ENCODE measurements at places on chromosomes 4 and X.

DNA sequence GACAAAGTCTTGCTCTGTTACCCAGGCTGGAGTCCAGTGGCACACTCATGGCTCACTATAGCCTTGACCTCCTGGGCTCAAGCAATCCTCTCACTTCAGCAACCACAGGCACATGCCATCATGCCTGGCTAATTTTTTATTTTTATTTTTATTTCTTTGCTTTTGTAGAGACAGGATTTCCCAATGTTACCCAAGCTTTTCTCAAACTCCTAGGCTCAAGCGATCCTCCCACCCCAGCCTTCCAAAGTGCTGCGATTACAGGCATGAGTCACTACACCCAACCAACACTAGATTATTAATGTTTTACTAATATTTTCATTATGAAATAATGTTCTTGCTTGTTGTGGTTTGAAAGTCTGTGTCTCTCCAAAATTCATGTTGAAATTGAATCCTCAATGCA is 5.2 kb upstream of the ACTRT1 start:
- DNase-seq: no peak

DNA sequence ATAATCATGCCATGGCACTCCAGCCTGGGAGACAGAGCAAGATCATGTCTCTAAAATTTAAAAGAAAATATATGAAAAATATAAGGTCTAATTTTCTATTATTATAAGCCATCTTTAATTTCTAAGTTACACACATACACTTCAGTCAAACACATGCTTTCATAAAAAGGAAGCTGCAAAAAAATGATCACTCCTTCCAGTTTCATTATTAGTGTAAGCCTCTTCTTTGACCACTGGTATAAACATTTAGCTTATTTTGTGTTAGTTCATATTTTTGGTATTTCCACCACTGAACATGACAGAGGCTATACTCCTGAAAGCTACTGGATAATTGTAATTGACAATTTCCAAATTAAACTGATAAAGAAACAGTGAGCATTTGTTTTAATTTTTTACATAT is 163.3 kb upstream of the USP38 start:
- no peak for DNase-seq

DNA sequence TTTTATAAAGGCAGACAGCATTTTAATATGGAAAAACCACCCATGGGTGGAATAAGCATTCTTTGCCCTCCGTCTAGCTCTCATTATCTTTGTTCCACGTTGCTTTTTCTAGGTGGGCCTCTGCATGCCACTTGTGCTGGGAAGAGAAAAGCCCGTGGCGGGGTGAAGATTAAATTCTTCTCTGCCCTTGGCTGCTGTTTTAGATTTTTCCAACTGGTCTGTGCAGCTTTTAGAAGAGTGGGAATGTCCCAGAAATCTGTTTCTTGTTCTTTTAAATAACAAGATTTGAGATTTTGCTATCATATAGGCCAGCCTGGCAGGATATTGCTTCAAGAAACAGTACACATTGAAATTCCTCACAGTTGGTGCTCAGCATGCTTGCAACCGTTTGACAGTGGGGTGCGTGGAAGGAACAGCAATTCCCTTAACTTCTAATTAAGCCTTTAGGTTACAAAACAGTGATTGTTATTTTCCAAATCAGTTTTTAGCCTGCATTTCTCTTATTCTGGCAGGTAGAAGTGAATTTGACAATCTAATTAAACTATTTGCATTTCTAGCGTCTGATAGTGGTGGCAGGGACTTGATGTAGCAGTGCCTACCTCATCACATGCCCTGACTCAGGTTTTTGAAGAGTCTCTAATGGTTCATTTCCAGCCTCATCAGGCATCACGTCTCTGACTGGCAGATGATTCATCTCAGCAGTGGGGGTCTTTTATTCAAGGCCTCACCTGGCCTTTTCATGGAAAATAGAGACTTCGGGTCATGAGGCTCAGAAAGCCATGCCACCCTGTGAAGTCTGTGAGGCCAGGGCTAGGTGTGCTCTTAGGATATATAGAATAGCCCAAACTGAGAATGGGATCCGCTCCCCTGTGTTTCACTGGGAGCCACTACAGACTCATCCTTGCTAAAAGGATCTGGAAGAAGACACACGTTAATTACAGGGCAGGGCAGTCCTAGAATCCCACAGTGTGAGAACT is 50.8 kb downstream of the PPEF1 start:
- no peak for DNase-seq

DNA sequence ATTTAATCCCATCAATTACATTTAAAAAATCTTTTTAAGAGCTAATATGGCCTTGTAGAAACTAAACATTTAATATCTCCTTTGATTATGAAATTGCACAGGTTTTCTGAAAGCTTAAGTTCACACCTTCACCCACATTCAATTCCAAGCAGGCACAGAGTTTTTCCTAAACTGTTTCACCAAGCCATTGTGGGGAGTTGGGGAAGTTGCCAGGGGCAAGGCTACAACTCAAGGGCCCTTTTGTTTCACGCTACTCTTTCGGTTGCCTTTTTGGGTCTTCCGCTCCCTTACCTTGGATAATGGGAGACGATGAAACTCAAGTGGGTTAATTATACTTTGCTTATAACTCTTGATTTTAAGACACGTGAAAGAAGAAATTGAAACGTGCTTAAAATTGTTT is 33.3 kb downstream of the APBB2 start:
- DNase-seq: peak; percentile 27

DNA sequence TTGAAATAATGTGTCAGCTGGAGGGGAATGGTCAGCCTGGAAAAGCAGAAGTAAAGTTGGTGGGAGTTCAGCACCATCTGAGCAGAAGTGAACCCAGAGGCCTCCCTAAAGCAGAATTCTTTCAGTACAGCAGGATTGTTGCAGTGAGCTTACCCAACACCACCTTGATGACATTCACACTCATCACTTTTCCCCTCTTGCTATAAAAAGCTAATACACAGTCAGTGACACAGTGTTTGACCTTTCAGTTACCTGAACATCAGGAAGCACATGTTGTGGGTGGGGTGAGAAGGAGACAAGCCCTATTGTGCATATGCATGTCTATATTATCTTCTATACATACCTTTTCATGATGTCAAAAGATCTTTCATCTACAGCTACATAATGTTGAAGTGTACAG is 624.7 kb upstream of the ZFP42 start:
- no peak for DNase-seq

DNA sequence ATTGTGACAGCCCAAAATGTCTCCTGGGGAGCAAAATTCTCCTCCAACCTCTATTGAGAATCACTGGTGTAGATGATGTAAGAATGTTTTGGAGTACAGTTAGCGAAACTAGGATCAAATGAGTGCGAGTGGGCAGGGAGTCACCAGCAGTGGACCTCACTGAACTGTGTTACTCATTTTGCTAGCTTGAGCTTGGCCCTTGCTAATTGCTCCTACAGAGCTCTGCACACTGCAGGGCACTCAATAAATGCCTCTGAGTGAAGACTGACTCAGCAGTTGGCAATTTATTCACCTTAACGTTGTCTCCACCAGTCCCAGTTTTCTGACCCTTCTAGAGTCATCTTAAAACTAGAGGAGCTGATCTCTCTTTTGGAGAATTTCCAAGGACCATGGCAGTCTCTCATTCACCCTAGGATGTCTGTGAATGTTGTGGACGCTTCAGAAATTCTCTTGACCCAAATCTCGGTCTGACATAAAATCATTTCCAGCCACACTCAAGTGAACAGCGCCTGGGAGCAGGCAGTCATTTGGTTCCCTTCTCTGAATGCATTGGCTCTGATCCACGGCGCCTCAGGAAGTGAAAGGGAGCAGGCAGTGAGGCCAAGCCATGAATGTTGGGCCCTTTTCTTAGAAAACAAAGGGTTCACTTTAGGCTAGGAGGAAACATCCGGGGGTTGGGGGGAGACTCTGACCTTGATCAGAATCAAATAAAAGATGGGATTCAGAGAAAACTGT is 148.1 kb downstream of the NWD2 start:
- DNase-seq: no peak

GRCh38 chr4:18192901-18193300 is 171.3 kb upstream of the LCORL start:
- no peak for DNase-seq

- no peak for DNase-seq
These were observed 123.6 kb upstream of the RBPJ start for GRCh38 chr4:26197018-26197779.

DNA sequence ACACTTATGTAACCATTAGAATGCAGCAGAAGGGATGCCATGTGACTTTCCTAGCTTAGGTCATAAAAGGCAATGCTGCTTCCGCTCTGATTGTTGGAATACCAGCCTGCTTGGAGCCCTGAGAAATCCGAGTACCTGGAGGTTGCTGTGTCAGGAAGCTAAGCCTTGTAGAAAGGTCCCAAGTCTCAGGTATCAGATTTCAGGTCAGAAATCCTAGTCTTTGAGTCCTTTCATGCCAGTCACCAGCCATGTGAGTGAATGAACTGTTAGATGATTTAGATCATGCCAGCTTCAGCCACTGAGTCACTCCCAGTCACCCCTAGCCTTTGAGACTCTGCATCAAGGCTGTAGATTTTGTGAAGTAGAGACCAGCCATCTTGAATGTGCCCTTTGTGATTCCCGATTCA is 23.5 kb downstream of the RAP1GDS1 start:
- DNase-seq: no peak

GRCh38 chrX:116238093-116238492 is 67.5 kb downstream of the AGTR2 start:
- DNase-seq: no peak

DNA sequence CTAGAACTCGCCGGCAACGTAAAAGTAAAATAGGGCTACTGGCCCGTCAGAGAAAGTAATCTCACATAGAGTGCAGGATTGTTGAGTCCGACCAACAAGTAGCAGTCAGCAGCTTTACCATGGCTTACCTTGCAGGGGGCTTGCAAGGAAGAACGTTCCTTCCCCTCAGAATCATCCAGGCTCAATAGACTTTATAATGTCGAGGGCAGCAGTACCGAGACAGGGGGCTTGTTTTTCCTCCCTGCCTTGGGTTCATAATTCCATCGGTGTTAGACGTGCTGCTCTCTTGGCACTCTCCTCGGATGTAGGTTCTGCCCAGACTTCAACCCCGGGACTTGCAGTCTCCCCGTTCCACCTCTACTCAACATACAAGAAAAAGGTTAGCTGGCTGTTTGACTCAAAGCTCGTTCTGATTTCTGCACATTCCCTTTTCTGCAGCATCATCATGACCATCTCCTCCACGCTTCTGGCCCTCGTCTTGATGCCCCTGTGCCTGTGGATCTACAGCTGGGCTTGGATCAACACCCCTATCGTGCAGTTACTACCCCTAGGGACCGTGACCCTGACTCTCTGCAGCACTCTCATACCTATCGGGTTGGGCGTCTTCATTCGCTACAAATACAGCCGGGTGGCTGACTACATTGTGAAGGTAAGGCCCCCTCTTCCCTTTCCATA is 1.5 kb downstream of the SLC10A4 start:
- peak; percentile 6 for DNase-seq

DNA sequence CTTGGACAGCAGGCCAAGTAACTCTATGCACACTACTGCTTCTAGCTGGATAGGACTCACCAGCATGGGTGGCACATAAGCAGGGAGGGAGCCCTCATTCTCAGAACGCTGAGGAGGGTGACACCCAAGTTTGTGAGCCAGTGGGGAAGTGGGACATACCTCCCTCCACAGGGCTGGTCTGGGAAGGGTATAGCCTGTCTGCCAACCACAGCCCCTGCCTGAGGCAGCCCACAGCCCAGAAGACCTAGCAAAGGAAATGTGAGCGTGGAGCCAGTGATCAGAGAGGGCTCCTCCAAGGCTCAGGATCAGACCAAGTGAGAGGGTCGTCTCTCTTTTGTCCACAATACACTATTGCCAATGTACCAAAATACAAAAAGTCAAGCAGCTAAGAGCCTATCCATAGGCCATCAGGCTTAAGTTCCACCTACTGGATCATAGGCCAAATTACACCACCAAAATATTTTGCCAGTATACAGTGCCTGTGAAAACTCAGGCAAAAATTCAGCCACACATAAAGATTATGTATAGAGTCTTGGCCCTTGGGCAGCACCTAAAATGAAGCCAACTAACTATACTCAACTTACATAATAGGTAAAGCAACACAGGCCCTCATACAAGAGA is 1203.1 kb downstream of the PCDH18 start:
- DNase-seq: no peak

GRCh38 chrX:67727576-67727975 is 183.8 kb downstream of the AR start:
- DNase-seq: no peak

GRCh38 chr4:73451404-73451803 is 15.4 kb downstream of the AFP start:
- no peak for DNase-seq

DNA sequence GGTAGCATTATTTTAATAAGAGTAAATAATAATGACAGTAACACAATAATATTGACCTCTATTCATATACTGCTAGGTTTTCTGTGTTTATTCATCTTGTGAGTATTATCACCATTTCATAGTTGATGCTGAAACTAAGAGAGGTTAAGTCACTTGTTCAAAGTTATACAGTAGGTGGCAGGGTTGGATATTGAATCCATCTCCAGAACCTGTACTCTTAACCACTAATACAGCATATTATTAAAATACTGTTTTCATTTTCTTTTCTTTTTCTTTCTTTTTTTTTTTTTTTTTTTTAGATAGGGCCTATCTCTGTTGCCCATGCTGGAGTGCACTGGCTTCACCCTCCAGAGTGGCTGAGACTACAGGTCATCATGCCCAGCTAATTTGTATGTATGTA is 7.1 kb upstream of the ELF2 start:
- no peak for DNase-seq

- no peak for DNase-seq
These were observed 582.4 kb downstream of the FAM133A start for GRCh38 chrX:94256396-94256795.

- no peak for DNase-seq
These were observed 65.6 kb upstream of the PCDH18 start for GRCh38 chr4:137597752-137598430.

GRCh38 chr4:1899149-1900086 is 28.2 kb downstream of the NSD2 start:
- peak; percentile 13 for DNase-seq

DNA sequence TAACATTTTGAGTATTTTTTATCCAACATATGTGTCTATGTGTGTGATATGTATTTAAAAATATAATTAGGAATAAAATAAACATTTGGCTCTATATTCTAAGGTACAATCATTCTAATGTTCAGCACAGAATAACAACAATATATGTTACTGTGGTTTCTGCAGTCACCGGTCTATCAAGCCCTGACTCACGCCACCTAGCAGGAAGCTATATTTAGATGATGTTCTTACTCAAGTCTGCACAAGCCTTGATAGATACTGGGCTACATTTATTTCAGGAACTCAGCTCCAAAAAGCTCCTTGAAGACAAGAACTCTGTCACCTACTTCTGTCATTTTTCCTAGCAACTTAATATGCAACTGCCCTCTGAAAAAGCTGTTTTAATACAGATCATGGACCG is 152.0 kb upstream of the FTHL17 start:
- no peak for DNase-seq
